ENCODE measurements at places on chromosomes 1 and 21. TPM values are rescaled to one million over a fixed set of nuclear protein-coding genes. Genes with fewer than 3 reads are reported as not detected.

GRCh38 chr1:231518485-231519034, 9.9 kb upstream of the TSNAX start:
- no peaks in the 10 kb centered on the region for H3K27me3 ChIP-seq
- no peak for DNase-seq
- no peaks in the 10 kb centered on the region for H3K4me1 ChIP-seq
- H3K4me3 ChIP-seq = no peak overlapping the region

Gene TMEM269
- total RNA-seq = 0.16 TPM

DNA sequence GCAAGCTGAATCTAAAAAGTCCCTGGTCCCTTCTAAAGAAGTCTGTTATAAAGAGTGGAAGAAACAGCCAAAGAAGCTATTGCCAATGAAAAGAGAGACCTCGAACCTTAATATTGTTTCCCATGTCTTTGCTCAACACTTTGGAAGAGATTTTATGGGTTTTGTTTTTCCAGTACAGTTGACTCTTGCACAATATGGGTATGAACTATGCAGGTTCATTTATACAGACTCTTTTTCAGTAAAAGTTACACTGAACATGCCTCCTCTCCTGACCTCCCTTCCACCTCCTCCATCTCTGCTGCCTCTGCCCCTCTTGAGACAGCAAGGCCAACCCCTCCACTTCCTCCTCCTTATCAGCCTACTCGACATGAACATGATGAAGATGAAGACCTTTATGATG, 332.5 kb downstream of the SETD4 start:
- H3K36me3 ChIP-seq = no peaks in the 10 kb centered on the region
- no peak overlapping the region for H3K27ac ChIP-seq
- H3K4me1 ChIP-seq = no peaks in the 10 kb centered on the region
- DNase-seq = no peak
- no peaks in the 10 kb centered on the region for H3K27me3 ChIP-seq
- H3K4me3 ChIP-seq = no peak overlapping the region

Gene GPR153
- 34.6 TPM for total RNA-seq

Gene OR14K1
- 1.0 TPM for total RNA-seq

DNA sequence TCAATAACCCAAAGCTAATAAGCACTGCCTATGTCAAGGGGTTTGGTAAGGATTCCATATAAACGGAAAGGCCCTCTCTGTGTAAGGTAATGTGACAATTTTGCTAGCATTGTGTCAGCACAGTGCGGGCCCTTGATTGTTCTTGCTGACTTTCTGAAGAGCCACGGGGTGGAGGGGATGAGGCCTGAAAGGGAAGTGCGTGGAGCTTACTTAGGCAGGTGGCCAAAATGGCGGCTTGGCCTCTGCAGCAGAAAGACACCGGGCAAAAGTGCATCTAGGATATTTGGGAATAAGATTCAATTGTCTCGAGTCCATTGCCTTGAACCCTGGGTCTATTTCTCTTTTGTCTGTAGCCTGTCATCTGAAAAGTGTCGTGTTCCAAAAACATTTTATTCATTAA, 114.3 kb downstream of the TGFB2 start:
- no peaks in the 10 kb centered on the region for H3K4me1 ChIP-seq
- H3K27ac ChIP-seq = peak overlapping the region; percentile 85
- H3K27me3 ChIP-seq = no peaks in the 10 kb centered on the region
- DNase-seq = peak; percentile 71

- no peak for DNase-seq
- no peaks in the 10 kb centered on the region for H3K4me1 ChIP-seq
- H3K4me3 ChIP-seq = no peak overlapping the region
Observed at GRCh38 chr1:175155936-175156335, 36.6 kb downstream of the KIAA0040 start.

- H3K27me3 ChIP-seq = no peaks in the 10 kb centered on the region
- H3K27ac ChIP-seq = no peak overlapping the region
- no peak for DNase-seq
- H3K4me1 ChIP-seq = no peaks in the 10 kb centered on the region
- no peaks in the 10 kb centered on the region for H3K36me3 ChIP-seq
Observed at GRCh38 chr1:173562813-173563212, 40.1 kb downstream of the SLC9C2 start.

Gene VASH2
- 2.9 TPM for total RNA-seq
